Renal cortex interstitium (tissue), 15 donors: ENCODE measurements at places on chromosomes 5 and 9.

DNA sequence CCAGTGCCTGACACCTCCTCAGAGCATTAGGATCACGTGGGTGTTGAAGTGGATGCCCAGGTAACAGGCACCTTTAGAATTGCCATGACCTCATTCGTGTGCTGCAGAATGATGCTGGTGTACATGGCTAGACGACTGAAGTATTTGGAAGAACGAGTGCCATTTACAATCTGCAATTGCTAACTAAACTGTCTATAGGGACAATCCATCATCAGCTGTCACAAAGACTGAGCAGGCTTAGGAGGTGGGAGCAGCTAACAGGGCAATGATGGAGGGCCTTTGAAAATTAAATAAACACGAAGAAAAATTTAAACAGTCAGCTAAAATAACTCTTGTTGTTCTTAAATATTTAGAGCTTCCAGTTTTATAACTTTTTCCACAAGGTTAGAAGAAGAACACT, 375.8 kb downstream of the GADD45G start:
- DNase-seq: no peak

- DNase-seq: no peak
These were observed 34.9 kb upstream of the FST start for GRCh38 chr5:53445569-53445968.

- no peak for DNase-seq
These were observed 95.7 kb downstream of the ENC1 start for GRCh38 chr5:74544811-74545210.

- no peak for DNase-seq
These were observed 56.0 kb upstream of the UBTD2 start for GRCh38 chr5:172339264-172340180.

DNA sequence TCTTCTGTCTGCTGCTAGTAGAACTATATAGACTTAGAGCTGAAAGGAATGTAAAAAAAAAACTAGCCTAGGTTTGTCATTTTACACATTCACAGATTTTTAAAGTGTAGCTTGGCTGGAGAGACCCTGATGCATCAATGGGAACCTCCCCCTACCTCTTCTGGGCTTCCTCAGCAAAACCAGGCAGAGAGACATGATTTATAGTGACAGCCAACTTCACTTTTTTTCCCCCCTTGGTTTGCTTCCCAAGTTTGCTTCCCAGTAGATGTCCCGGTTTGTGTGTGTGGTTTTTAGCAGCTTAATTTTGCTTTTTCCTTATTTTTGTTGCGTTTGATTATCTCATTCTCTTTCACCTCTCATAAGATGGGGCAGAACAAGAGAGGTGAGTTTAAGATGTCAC, 1.8 kb downstream of the OTULIN start:
- DNase-seq: no peak

DNA sequence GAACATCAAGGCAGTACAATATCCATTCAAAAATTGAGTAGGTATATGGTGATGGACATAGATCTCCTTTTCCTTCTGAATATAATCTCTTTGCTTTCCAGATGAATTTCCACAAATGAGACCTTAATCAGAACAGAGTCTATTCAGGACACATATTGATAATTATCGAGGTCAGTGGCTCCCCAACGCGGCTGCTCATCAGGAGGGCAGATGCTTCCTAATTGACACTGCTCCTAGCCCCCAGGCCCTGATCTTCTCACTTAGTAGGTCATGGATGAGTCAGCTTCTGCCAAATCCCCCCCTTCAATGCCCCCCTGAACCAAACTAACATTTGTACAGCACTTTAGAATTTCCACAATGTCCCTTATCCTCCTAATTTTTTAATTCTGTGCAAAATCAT, 51.6 kb downstream of the SEMA5A start:
- DNase-seq: no peak

GRCh38 chr5:67941614-67942401, 273.7 kb upstream of the PIK3R1 start:
- no peak for DNase-seq

GRCh38 chr9:110984890-110985437, 53.3 kb downstream of the LPAR1 start:
- DNase-seq: no peak

- no peak for DNase-seq
These were observed 305.5 kb upstream of the CLINT1 start for GRCh38 chr5:158164296-158165047.

- no peak for DNase-seq
These were observed 315.6 kb downstream of the CETN3 start for GRCh38 chr5:90093751-90094485.

GRCh38 chr9:29063031-29063430, 1489.8 kb upstream of the C9orf72 start:
- DNase-seq: no peak

DNA sequence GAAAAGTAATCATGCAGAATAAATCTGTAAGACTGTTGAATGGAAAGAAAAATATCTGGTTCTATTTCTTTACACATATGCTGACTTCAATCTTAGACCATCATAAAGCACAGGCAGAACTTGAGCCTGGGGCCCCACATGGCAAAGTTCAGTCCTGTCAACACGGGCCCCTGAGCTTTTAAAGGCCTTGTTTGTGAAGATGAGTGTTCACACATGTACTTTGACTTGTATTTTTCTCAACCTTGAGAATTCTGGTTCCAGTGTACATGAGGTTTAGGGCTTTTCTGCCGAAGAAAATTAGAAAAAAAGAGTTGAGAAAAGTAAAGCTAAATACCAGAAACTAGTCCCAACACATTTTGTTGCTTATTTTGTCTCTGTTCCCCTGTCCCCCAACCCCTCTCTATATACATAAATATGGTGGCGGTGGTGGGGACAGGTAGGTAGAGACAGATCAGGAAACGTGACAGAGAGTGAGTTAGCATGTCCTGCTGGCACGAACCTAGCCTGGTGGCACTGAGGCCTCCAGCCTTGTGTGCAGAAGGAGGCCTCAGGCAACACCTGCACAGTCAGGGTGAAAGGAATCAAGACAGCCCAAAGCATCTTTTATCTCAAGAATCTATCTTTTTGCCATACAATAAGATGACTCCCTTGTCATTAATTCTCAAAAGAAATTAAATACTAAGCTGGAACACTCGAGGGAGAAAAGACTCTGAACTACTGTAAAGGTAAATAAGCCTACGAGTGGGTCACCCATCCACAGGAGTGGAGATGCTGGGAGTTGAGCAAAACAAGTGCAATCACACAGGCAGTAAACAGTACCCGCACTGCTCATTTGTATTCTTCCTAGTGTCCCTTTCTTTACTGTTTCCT, 22.9 kb downstream of the LIFR start:
- no peak for DNase-seq

DNA sequence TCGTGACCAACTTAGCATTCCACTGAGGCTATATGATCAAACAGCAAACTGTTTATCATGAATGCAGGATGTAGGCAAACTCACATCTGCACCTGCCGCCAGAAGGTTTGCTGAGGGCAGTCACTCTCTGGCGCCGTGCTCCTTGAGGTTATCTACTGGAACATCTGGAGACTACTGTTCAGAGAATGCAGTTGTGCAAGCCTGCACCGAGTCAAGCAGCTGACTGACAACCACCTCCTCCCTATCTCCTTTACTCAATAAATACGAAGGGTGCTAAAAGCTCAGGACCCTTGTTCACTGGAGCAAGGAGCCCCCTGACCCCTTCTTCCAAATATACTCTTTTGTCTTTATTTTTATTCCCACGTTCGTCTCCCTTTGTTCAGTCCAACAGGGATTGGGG, 27.1 kb downstream of the CCDC125 start:
- no peak for DNase-seq

DNA sequence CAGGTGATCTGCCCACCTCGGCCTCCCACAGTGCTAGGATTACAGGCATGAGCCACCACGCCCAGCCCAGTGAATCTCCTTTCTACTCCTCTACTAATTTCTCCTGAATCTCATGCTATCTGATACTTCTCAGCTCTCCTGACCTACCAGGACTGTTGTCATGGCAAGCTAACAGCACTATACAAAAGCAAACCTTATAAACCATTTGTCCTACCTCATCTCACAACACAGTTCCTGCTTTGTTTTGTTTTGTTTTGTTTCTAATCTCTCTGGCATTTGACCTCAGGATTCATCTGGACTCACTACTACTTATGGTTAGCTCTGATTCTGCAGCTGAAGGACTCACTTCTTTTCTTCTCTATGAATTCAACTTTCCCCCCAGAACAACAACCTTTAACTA, 734.8 kb downstream of the TLE1 start:
- no peak for DNase-seq

- no peak for DNase-seq
These were observed 21.9 kb upstream of the TNFSF15 start for GRCh38 chr9:114827641-114828302.

GRCh38 chr9:111008158-111009075, 29.9 kb downstream of the LPAR1 start:
- DNase-seq: no peak

GRCh38 chr9:89223396-89223977, 44.9 kb upstream of the SHC3 start:
- DNase-seq: no peak

GRCh38 chr9:91837981-91838731, 111.9 kb downstream of the ROR2 start:
- DNase-seq: no peak

DNA sequence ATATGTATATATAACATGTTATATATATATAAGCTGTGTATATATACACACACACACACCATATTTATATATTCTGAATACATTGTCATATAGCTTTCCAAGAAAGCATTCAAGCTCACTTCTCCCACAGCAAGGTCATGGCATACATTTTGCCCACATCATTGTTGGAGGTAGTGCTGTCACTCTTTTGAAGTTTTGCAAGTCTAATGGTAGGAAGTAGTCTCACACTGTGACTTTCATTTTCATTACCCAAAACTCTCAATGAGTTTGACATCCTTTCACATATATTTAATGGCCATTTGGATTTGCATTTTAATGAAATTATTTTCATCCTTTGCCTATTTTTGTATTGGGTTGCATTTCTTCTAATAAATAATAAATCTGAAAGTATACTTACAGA, 59.8 kb upstream of the COX7C start:
- DNase-seq: no peak

DNA sequence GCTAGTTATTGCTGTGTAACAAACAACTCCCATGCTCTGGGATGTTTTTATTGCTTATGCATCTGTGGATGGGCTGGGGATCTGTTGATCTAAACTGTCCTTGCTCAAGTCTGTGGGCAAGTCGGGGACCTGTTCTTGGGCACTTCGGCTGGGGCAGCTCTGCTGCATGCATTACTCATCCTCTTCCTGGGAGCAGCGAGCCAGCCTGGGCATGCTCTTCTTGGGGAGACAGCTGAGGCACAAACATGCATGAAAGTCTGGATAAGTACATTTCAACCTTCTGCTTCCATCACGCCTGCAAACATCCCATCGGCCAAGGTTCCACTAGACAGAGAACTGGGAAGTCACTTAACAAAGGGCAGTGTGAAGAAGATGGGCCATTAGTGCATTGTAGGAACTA, 66.3 kb downstream of the ANKRD33B start:
- no peak for DNase-seq

DNA sequence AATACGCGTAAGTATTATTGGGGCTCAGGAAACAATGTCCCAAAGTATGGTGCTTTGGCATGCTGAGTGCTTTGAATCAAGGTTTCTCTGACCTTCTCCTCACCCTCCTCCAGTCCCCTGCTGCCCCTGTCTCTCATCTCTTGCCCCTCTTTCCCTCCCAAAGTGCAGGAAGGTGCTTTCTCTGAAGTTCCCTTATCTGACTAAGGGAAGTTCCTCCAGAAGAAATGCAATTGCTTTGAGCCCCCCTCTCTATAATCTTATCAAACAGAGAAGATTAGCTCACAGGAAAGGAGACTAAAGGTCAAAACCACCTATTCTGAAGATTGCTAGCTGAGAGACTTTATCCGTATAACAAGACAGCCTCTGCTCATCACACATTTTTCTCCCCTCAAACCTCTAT, 288.1 kb downstream of the ARL15 start:
- no peak for DNase-seq

- DNase-seq: no peak
These were observed 268.4 kb upstream of the PANK3 start for GRCh38 chr5:168847511-168848073.

DNA sequence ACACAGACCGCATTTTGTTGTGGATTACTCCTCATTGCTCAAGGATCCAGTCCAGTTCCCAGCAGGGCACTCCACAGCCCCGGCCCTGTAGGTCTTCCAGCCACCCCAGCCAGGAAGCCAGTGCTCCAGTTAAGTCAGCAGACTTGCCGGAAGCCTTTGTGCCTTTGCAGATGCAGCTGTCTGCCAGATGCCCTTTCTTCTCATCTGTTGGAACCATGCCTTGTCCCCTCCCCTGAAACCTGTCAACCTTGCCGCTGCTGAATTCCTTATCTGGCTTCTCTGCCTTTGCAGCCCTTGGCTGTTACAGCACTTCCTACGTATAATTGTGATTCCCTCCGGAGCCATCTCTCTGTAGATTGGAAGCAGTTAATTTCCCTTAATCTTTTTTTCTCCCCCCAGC, 28.4 kb downstream of the PSAT1 start:
- peak; percentile 24 for DNase-seq

DNA sequence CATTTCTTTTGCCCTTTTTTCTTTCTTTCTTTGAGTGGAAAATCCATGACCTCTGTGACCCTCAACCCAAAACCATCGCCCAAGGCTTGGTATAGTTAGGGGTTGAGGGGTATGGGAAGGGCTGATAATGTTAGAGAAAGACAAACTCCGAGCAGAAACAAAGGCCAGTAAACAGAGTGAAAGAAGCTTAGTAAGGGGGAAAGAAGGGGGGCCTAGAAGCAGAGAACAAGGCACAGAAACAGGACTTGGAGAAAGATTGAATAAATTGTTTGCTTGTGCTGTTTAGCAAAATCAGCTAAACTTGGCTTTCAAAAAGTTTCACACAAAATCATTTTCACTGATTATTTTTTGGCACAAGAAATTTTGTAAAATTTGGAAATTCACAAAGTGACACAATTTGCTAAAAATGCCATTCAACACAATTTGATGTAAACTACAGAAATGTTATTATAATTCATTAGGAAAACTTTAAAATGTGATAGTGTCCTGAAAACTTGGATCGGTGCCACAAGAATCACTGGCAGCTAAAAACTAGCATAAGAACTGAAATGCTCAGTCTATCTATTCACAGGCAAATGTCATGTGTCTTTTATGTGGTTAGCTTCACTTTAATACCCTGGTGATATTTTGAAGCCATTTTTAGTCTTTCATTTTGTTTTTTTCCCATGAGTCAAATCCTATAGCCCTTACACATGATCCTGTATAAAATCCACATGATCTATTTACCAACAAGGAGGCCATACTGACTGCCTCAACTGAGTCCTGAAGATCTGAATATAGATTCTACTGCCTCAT, 276.4 kb downstream of the NR2F1-AS1 start:
- no peak for DNase-seq

DNA sequence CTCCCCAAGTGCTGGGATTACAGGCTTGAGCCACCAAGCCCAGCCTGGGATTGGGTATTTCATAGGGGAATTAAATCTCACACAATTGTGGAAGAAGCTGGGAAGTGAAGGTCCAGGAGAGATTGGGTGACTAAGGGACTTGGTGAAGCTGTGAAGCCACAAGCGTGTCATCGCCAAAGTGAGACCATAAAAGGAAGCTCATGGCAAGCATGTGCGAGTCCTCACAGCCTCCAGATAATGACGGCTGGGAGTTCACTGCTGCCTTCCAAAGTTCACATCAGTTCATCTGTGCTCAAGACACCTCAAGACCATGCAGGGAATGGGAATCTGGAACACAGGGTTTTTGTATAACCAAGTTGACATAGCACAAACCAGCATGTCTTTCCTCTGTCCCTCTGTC, 210.6 kb downstream of the MARCHF11 start:
- no peak for DNase-seq
